ENCODE measurements at places on chromosomes 6 and 20.
A peak's percentile ranks its signal among the peaks of the same experiment; 100 is the strongest.

DNA sequence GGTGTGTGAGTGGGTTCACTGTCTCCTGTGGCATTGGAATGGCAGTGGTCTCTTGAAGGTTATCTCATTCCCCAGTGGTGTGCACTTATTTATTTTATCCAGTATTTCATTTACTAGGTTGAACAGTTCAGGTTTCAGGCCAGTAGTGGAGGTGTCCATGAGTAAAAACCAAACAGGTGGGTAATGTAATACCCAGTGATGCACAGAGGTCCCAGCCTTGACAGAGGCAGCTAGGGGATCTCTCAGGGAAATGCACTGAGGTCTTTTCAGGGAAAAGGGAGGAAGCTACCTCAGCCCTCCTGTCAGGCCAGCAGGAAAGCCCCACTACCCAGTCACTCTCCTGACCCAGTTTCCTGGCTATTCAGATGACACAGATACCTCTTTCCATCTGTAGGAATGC lies 403.6 kb downstream of the UTRN start:
- DNase-seq: no peak

DNA sequence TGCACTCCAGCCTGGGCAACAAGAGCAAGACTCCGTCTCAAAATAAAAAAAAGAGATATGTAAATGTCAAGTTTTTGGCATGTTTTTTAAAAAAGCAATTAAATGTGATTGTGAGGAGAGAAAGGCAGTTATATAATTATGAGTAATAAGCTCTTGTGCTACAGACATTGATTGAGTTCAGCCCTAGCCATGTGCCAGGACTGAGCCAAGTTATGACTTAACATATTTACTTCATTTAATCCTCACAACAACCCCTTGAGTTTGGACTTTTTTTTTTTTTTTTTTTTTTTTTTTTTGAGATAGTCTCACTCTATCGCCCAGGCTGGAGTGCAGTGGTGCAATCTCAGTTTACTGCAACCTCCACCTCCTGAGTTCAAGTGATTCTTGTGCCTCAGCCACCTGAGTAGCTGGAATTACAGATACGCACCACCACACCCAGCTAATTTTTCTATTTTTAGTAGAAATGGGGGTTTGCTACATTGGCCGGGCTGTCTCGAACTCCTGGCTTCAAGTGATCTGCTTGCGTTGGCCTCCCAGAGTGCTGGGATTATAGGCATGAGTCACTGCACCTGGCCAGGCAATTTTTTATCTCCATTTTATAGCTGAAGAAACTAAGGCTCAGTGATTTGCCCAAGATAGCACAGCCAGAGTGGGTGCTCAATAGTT lies 15.0 kb upstream of the CSE1L start:
- DNase-seq: no peak

- no peak for DNase-seq
Measured at GRCh38 chr6:10215326-10216110, 199.4 kb downstream of the TFAP2A start.

GRCh38 chr6:81612136-81612535 lies 140.3 kb downstream of the TENT5A start:
- DNase-seq: no peak

- DNase-seq: no peak
Measured at GRCh38 chr6:158654960-158655489, 5.2 kb downstream of the SYTL3 start.

GRCh38 chr20:51004305-51004727 lies 18.6 kb downstream of the KCNG1 start:
- DNase-seq: no peak

- no peak for DNase-seq
Measured at GRCh38 chr20:8652396-8652795, 416.5 kb upstream of the PLCB4 start.

- no peak for DNase-seq
Measured at GRCh38 chr6:79863566-79863965, 83.8 kb downstream of the ELOVL4 start.

GRCh38 chr6:129748212-129748900 lies 38.4 kb upstream of the ARHGAP18 start:
- DNase-seq: no peak

GRCh38 chr20:36096435-36096834 lies 58.1 kb upstream of the EPB41L1 start:
- DNase-seq: no peak

DNA sequence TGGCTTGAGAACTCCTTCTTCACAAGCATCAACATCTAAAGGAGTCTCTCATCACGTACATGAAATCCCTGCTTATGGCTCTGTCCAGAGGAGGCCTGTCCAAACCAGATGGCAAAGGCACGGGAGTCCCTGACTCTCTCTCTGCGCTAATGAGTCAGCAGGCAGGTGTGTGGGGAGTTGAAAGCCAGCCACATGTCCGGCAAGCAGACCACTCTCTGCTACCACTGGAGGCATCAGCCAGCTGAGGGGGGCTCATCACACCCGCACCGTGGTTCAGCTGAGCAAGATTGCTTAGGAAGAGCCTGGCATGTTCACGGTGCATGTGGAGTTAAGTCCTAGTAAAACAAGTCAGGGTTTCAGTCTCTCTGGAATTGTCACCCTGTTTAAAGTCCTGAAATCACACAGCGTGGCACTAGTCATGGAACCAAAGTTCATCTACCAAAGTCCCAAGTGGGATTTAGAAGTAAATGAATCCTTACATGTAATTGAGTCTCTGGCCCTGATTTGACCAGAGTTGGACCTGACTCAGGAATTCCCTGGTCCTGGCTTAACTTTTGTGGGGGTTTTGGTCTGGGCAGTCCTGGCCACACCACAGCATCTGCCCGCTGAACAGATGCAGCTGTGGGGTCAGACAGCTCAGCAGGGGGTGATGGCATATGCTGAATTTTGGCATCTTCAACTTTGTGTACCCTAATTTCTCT lies 155.2 kb upstream of the RIN2 start:
- DNase-seq: peak; percentile 42

DNA sequence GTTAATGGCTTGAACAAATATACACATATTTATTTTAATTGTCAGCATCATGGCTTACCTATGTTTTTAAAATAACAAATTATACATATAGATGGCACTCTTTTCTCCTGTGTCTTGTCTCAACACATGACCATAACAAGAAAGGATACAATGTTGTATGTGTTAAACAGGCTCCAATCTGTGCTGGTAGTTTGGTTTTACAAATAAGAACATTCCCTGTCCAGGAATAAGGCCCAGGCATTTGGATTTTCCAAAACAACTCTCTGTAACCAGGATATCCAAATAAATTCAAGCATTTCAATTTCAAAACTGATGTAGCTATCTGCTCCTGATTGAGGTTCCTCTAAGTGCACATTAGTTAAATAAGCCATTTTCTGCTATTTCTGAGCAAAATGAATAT lies 17.1 kb downstream of the METTL24 start:
- DNase-seq: no peak

- DNase-seq: no peak
Measured at GRCh38 chr20:44067650-44068081, 119.3 kb downstream of the JPH2 start.

GRCh38 chr6:148235446-148235845 lies 107.2 kb upstream of the SASH1 start:
- no peak for DNase-seq

DNA sequence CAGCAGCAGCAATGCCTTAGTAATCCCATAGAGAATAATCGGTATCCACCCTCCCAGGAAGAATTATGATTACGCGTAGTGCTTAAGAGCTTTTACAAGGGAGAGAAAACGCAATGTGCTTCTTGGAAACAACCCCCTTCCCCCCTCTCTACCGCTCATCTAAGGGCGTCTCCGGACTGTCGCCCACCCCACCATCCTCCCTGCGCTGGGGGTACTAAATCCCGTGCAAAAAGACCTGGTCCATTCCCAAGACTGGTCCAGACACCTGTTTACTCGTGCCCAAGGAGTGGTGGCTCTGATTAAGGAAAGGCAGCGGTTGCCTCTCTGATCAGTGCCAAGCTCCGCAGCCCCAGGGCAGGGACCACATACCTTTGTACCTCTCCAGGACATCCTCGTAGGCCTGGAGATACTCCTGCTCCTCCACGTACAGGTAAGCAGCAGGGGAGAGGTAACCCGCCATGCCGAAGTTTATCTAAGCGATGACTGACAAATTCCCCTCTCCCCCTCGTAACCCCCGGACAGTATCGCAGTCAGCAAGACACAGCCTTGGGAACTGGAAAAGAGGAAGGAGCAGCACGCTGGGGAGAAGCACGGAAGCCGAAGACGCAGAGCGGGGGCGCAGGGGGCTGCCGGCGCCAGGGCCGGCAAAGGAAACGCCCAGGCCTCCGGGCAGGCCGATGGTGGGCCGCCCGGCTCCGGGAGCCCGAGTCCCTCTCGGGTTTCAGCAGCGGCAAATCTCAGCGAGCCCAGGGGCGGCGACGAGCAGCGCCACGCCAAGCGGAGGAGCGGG lies 112.0 kb upstream of the BEND6 start:
- peak; percentile 84 for DNase-seq

All from NCI-H1417 (cell line).